ENCODE measurements at places on chromosomes 6 and 20. TPM values are rescaled to one million over a fixed set of nuclear protein-coding genes. Genes with fewer than 3 reads are reported as not detected.

ULBP2 gene
- 2.5 TPM for total RNA-seq

PARD6B gene
- total RNA-seq, result 5.3 TPM

ZNF831 gene
- 1.3 TPM for total RNA-seq

BMP5 gene
- total RNA-seq, result not detected

BTN1A1 gene
- not detected for total RNA-seq

BPIFB2 gene
- not detected for total RNA-seq
